ENCODE measurements at places on chromosomes 3 and 15.

DNA sequence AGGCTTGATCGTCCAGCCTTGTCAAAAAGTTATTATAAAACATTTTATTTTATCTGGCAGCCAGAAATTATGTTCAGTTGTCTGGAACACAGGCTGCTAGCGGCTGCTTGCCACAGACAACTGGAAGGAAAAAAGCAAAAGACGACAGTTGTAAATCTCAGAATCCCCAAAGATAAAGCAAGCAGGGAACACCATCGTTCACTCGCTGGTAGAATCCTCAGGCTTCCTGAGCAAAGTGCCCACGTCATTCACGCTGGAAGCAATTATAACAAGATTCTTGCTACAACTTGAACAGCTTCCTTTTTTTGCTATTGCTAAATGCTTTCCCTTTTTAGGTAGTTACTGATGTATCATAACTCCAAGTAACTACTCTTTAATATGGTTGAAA, 33.6 kb downstream of the ADAMTS17 start:
- no peak for DNase-seq

DNA sequence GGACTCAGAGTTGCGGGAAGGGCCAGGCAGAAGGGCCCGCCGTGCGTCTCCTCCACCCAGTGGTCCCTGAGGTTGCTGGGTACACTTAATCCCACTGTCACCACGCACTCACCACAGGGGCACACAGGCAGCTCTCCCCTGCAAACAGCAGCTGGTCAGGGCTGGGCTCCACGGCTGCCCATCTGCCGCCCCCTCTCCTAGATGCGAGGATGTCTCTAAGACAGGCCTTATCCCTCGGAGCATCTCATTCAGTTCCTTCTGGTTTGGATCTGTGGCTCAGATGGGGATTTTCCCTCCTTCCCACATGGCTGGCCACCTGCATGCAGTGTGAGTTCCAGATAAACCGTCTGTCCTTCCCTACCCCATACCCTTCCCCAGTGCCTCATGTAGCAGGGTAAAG, 26.3 kb downstream of the MRPS11 start:
- no peak for DNase-seq

GRCh38 chr3:53254509-53255422, 1.1 kb downstream of the TKT start:
- peak; percentile 10 for DNase-seq

DNA sequence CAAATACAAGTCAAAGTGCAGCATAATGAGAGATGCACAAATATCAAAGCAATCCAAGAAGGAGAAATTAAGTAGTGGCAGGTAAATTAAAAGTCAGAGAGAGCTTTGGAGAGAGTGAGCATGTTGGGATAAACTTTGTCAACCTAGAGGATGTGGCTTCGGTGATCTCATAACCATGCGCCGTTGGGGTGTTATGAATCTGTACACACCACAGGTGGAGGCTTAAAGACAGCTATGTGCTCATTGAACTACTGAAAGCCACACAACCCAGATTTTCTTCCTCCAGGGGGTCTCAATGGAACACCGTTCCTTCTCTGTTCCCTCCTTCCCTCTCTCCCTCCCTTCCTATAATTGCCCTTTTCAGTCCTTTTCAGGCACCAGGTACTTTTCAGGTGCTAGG, 52.0 kb downstream of the SUCNR1 start:
- DNase-seq, result no peak

Measured in NCI-H1105 treated with DMSO at 0.1 percent for 48 hours (cell line).